ENCODE measurements at places on chromosomes 3 and 15.

DNA sequence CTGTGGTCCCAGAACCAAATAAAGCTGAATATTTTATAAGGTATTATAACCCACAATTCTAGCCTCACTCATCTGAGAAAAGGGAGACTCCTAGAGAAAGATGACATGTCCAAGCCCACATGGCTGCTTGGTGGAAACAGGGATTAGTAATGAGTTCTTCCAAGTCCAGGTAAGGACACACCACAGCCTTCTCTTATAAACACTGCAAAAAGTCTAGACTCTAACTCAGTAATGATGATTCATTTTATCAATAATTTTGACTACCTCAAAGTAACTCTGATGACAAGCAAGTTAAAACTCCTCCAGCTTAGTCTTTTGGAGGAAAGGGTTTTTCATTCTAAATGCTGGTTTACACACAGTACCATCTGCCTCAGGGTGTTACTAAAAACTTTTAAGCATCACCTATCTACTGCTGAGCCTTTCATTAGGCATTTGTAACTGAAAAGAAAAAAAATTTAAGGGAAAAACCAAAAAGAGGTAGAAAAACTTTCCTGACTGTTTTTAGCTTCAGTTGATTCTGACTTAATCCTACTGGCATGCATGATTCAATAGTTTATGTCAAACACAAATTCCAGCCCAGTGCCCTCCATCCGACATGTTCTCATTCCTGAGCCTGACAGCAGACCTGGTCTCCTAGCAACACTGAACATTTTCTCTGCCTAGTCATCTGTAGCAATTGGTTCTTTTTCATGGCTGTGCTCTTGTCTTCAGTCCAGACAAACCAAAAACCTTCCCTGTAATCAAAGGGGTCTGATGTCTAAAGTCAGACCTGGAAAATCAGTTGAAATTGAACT, 43.9 kb downstream of the P3H2 start:
- peak; percentile 99 for DNase-seq

- no peak for DNase-seq
Observed at GRCh38 chr15:66374179-66374578, 12.5 kb upstream of the MAP2K1 start.

- no peak for DNase-seq
Observed at GRCh38 chr3:33037471-33037870, 59.5 kb downstream of the GLB1 start.

DNA sequence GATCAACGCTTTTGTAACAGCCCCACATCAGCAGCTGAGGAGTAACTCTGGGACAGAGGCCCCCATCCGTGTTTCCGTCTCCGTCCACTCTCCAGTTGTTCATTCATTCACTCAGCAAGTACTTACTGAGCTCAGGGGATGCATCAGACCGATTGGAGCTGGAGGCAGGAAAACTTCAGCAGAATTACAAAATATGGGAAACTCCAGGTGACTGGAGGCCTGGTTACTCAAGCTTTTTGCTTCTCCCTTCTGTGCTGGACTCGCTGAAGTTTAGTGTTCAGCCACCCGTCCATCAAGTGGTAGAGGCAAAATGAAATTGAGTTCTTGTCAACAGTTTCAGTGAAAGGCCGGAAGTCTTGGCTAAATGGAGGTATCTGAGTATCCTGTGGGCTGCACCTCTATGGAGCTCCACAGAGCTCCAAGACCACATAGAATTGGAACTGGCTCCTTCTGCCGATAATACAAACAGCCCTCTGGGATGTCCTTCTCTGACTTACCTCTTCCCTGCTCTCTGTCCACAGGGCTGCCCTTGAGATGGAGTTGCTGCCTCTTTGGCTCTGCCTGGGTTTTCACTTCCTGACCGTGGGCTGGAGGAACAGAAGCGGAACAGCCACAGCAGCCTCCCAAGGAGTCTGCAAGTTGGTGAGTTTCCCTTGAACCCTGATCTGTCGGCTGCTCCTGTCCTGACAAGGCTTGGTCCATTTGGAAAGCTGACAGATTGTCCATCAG, 14.7 kb downstream of the NRROS start:
- no peak for DNase-seq

GRCh38 chr15:61748529-61748928, 311.7 kb downstream of the VPS13C start:
- no peak for DNase-seq

DNA sequence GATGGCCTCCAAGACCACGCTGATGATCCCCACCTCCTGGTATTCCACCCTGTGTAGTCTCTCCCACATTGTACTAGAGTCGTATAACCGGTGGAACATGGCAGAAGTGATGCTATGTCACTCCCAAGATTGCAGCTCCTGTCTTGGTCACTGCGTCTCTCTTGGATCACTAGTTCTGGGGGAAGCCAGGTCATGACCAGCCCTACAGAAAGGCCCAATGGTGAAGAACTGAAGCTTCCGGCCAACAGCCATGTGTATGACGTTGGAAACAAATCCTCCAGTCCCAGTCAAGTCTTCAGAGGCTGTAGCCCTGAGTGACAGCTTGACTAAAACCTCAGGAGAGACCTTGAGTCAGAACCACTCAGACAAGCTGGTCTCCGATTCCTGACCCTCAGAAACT, 61.9 kb upstream of the FNDC3B start:
- no peak for DNase-seq

DNA sequence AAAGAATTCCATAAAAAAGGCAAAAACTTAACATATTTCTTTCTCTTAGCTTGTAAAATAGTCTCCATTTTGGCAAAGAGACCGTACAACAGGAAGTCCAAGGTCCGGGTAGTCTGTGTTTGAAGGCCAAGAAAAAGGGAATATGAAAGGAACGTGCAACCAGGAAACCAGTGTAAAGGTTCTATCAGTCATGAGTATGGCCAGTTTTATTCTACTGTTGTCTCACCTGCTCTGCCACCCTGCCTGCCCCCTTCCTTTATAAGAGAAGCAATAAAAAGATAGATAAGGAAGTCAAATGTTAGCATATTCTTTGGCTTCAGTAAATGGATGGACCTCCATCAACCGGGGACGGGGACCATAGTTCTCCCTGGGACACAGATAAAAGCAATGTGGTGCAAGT, 370.6 kb upstream of the ROBO2 start:
- DNase-seq, result no peak

DNA sequence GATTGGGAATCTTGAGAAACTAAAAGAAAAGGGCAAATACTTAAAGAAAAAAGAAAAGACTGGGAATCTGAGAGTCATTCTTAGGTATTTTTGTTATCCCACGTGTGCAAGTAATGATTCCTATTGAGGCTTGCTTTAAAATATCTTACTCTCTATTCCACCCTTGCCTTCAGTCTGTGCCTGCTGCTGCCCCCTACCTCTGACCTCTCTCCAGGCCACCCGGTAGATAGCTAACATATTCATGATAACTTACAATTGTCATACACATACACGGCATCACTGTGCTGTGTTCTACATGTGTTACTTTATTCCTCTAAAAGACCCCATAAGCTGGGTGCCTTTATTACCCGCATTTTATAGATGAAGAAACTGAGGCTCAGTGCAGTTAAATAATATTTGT, 27.8 kb upstream of the ATP13A3 start:
- no peak for DNase-seq

GRCh38 chr3:60855250-60855649, 396.0 kb downstream of the FHIT start:
- DNase-seq, result no peak

Measured in HFFc6 (cell line).